ENCODE measurements at places on chromosomes 4 and X.

DNA sequence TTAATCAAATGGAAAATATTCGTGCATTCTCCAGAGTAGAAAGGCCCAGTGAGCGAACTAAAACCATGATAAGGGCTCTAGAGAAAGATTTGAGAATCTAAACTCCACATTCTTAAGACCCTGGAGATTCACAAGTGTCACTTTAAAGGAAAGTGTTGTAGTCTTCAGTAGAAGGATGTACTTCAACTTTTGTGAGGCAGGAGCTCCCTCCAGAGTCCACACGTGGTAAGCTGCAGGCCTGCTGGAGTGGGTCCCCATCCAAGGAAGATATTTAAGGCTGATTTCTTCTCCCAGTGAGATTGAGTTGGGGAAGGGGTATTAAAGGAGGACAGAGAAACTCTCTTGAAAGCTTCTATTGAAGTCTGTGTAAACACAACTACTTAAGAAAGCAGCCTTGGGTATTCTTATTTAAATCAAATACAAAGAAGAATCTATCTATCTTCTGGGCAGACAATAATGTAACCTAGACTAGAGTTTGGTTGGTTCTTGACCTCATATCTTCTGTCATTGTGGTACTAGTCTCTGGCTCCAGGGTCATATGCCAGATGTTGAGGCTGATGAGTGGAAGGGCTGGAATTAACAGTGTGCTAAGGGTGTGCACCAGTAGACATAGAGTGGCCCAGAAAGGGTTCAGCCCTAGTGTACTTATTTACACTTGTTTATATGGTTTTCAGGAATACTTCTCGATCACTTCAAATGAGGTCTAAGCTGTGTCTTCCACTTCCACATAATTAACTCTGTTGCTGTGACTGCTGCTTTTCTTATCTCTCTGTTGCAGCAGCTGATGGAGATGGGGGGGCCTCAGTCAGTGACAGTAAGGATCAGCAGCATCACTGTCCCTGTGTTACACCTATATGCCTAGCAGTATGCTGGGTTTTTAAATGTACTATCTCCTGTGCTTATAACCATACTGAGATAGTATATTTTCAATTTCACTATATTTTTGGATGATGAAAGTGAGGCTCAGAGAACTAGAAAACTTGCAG is 76.1 kb downstream of the HMGB2 start:
- peak; percentile 42 for DNase-seq

- peak; percentile 18 for DNase-seq
These were observed 13.4 kb downstream of the EDA2R start for GRCh38 chrX:66625525-66625924.

DNA sequence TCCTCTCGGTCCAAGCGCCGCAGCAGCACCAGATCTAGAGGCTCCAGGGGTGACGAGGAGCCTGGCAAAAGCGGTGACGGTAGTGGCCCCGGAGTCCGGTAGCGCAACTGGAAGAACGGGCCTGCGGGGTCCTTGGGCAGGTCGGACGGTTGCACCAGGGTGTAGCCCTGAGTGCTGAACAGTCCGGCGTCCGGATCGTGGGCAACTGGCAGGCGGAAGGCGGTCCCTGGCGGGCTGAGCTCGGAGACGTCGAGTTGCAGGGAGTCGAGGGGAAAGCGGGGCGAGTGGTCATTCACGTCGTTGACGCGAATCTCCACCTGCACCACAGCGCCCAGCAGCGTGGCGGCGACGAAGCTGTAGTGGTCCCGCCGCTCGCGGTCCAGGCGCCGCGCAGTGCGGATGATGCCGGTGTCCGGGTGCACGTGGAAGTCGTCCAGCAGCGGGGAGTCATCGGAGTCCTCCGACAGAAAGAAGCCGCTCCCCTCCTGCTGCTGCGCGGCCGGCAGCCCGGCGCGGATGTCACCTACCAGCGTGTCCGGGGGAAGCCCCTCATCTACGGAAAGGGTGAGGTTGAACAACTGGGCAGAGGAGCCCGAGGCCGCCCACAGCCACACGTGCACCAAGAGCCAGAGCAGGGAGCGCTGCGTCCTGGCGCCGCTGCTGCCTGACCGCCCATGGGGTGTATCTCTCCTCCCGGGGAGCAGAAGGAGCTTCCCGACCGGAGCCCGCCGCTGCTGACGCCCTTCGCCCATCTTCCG is 837 bp downstream of the DCHS2 start:
- no peak for DNase-seq

DNA sequence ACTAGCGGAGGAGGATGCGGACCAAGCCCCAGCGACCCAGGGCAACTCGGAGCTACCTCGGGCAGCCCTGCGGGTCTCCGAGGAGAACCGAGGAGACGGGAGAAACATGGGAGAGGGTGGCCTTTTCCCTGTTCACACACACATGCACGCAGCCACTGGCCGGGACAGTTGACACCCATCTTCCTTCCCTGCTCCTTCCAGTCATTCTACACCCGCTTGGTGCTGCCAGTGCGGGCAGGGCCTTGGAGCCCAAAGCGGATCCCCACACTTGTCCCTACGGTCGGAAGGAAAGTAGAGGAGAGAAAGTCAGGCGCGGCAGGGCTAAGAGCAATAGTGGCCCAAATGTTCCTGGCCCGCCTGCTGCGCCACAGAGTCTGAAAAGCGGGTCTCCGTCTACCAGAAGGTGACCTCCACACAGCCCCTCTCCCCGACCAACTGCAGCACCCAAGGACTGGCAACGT is 1.1 kb upstream of the PPP3CA start:
- DNase-seq = peak; percentile 10

DNA sequence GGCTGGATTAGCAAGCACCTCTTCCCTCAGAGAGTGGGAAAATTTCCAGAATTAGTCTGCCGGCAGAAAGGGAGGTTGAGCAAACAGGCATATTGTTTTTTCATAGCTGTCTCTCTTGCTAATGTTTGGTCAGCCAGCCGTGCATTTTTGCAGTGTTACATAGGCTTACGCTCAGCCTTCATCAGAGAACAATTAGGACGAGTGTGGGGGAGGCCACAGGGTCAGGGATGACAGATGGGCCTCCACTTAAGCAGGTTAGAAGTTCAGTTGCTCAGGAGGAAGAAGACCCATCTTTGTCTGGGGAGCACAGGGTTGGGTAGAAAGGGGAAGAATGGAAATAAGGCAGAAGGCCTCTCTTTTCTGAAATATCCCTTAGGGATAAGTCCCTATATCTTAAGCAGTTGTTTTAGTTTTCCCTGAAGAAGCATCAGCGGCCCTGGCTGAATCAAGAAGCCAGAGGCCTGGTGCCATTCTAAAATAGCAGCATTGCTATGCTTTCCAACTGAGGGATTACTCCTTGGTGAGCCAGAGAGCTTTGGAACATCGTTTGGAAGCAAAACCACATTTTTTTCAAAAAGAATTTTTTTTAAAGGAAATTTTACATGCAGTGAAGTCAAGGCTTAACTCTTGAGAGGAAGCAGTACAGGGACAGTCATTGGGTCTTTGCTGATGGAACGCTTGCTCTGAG is 118.8 kb downstream of the SMIM20 start:
- DNase-seq = no peak

DNA sequence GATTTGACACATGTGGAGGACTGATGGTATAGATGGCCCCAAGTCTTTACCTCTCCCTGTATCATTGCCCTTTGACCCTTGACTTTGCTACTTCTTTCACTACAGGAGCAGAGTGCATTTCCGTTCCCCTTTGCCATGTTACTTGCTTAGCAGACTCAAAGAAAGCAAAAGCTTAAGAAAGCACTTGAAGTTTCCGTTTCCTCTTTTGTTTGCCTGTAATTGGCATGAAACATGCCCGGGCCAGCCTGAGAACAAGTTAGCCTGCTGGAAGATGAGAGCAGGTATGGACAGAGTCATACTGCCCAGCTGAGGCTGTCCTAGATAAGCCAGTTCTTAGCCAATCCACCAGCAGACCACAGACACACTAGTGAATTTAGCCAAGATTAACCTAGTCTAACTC is 206.0 kb downstream of the BCOR start:
- peak; percentile 52 for DNase-seq

DNA sequence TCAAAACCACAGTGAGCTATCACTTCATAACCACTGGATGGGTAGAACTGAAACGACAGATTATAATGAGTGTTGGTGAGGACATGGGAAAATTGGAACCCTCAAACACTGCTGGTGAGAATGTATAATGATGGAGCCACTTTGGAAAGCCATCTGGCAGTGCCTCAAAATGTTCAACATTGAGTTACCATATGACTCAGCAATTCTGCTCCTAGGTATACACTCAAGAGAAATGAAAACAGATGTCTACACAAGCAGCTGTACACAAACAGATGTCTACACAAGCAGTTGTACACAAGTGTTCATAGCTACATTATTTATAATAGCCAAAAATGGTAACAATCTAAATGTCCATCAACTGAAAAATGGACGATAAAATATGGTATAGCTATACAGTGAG is 143.9 kb downstream of the PDGFRA start:
- DNase-seq = no peak

DNA sequence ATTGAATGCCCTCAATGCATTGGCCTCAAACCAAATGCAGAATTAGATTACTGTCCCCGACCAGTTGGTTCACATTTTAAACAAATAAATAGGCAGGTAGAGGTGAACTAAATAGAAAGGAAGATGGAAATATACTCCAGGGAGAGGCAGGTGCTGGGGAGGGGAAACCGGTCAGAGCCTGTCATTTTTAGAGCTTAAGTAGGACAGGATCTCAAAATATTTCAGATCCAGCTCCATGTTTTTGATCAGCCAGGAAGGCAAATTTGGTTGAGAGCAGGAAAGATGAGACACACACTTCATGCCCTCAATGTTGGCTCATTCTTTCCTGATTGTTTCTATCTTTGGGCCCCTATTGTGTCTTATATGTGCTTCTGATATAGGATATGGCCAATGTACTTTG is 206.7 kb downstream of the SHROOM3 start:
- no peak for DNase-seq

DNA sequence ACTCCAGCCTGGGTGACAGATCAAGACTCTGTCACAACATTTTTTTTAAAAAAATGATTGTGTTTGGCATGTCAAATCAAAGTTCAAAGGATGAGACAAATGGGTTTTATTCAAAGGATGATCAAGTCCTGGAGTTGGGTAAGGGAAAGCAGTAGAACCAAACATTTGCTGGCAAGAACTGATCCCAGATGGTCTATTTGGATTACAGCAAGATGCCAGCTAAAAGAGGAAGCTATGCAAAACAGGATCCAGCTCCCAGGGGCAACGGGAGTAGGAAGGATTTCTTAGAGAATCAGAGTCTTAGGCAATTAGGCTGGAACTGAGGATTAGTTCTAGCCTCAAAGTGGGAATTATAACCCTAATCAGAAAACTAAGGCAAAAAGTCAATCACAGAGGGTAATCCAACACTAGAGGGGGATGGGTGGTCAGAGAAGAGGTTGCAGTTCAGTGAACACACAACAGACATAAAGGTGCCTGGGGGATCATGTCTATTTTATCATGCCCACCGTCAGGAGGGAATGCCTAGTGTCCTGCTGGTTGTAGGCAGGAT is 133.0 kb upstream of the PLS3 start:
- no peak for DNase-seq

GRCh38 chr4:100848841-100849240 is 331.0 kb upstream of the EMCN start:
- no peak for DNase-seq

GRCh38 chr4:128863312-128864075 is 54.0 kb downstream of the JADE1 start:
- DNase-seq = peak; percentile 37

- DNase-seq = no peak
These were observed 75.2 kb downstream of the PAQR3 start for GRCh38 chr4:78863991-78864390.

DNA sequence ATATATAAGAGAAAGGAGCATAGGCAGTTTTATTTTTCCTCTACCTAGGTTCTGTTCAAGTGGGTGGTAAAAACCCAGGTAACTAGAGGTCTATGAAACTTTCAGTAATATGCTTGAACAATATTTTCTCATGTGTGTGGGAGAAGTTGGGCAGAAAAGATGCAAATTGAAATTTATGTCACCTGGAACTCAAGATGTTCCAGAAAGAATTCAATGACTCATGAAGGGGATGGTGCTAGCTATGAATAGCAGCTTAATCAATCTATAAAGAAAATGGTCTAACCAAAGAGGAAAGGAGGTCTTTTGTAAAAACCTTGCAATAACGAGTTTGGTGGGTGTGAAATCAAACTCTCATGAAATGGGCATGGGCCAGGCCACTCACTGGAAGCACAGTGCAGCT is 263.8 kb downstream of the INPP4B start:
- DNase-seq = no peak

DNA sequence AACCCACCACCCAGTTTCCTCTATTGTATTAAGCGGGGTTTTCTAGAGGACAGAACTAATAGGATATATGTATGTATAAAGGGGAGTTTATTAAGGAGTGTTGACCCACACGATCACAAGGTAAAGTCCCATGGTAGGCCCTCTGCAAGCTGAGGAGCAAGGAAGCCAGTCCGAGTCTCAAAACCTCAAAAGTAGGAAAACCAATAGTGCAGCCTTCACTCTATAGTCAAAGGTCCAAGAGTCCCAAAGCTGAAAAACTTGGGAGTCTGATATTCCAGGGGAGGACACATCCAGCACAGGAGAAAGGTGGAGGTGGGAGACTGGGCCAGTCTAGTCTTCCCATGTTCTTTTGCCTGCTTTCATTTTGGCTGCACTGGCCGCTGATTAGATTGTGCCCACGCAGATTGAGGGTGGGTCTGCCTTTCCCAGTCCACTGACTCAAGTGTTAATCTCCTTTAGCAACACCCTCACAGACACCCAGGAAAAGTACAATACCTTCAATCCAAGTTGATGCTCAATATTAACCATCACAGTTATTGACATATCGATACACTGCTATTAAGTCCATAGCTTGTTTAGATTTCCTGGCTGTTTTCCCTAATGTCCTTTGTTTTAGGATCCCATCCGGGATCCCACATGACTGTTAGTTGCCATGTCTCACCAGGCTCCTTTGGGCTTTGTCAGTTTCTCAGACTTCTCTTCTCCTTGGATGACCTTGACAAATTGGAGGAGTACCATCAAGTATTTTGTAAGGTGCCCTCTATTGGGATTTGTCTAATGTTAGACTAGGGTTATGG is 12.2 kb downstream of the UCHL1 start:
- no peak for DNase-seq

- DNase-seq = no peak
These were observed 9.8 kb upstream of the ARX start for GRCh38 chrX:25025615-25026014.

DNA sequence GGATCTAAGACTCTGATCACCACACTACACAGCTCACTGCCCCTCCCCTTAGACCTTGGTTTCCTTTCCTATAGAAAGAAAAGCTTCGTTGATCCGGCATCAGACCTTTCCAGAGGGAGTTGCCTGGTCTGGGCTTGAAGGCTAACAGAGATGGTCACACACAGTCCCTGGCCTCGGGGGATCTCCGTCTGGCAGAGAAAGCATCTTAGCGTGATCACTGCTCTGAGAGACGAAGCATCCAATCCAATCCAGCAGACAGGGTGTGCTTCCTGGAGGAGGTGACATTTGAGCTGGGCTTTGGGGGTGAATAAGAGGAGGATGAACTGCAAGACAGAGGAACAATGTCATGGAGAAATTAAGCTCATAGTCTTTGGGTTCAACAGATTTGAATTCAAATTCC is 49.5 kb downstream of the HTRA3 start:
- DNase-seq = no peak
